ENCODE measurements at places on chromosomes 11 and 22. TPM values are rescaled to one million over a fixed set of nuclear protein-coding genes. Genes with fewer than 3 reads are reported as not detected.

CYP2R1 gene
- 5.6 TPM for total RNA-seq

DEFB131B gene
- not detected for total RNA-seq

GRCh38 chr22:29055192-29055830 is 6.3 kb downstream of the C22orf31 start:
- DNase-seq, result no peak

GRCh38 chr11:88318017-88318416 is 19.5 kb downstream of the CTSC start:
- peak; percentile 45 for DNase-seq

DNA sequence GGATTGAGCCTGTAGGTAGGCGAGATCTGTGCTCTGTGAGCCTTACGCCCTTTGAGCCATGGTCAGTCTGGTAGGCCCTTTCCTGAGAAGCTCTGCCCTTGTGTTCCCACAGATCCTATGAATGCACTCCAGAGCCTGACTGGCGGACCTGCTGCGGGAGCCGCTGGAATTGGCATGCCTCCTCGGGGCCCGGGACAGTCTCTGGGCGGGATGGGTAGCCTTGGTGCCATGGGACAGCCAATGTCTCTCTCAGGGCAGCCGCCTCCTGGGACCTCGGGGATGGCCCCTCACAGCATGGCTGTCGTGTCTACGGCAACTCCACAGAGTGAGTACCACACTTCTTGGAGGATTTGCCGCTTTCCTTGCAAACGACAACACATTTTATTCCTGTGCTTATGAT is 47.4 kb downstream of the MED15 start:
- DNase-seq, result no peak

GRCh38 chr11:2385156-2386151 is 8.3 kb downstream of the CD81 start:
- no peak for DNase-seq

GRCh38 chr11:81278991-81279390 is 1454.7 kb downstream of the FAM181B start:
- DNase-seq, result no peak

DNA sequence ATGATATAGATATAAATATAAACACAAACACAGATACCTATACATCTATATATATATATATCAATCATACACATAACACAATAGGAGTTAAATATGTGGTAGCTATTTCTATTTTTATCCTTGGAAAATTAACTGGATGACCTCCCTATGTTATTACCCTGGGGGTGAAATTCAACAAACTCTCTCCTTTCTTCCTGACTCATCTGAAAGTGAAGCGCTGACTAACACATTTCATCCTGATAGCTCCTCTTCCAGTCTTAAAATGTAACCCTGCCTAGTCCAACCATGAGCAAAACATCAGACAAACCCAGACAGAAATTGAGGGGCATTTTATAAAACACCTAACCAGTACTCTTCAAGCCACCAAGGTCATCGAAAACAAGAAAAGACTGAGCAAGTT is 220.6 kb upstream of the ISX start:
- no peak for DNase-seq
